ENCODE measurements at places on chromosomes 7 and 10.

DNA sequence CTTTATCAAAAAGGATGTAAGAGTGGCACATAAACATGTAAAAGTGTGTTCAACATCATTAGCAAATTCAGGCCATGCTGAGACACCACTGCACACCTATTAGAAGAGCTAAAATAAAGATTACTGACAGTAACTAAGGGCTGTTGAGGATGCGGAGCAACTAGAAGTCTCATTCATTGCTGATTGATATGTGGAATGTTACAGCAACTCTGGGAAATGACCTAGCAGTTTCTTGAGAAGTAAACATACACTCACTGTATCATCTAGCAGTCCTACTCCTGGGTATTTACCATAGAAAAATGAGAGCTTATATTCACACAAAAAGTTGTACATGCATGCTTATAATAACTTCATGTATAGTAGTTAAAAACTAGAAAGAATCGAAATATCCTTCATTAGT is 77.3 kb downstream of the CCSER2 start:
- DNase-seq, result no peak

GRCh38 chr10:73625004-73625883 is 16.0 kb downstream of the MYOZ1 start:
- DNase-seq, result peak; percentile 56

- no peak for DNase-seq
These were observed 139.9 kb downstream of the CXCL12 start for GRCh38 chr10:44244745-44245600.

DNA sequence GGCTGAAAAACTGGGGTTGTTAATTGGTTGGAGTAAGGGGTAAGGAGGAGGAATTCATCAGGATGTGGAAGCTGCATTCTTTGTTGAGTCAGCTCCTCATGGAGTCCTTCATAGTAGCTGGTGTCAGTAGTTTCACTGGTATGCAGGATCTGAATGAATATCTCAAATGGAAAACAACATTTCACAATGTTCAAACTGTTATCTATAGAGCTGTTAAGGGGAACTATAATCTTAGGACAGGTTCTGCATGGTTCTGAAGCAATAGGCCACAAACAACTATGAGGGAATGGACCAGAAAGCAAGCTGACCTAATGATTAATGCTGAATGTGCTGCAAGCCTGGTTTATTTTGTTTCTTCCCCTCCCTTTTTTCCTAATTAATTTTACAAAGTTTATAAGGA is 225.8 kb downstream of the IPMK start:
- DNase-seq, result no peak

DNA sequence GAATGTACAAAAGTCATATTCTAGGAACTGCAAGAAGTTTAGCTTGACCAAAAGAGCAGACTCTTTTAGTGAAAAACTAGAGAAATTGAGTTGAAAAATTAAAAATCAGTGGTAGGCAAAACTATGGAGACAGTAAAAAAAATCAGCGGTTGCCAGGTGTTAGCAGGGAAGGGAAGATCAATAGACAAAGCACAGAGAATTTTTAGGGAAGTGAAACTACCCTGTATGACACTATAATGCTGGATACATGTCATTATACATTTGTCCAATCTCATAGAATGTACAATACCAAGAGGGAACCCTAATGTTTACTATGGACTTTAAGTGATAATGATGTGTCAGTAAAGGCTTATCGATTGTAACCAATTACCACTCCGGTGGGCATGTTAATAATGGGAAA is 761.9 kb downstream of the MAGI2 start:
- DNase-seq, result no peak

DNA sequence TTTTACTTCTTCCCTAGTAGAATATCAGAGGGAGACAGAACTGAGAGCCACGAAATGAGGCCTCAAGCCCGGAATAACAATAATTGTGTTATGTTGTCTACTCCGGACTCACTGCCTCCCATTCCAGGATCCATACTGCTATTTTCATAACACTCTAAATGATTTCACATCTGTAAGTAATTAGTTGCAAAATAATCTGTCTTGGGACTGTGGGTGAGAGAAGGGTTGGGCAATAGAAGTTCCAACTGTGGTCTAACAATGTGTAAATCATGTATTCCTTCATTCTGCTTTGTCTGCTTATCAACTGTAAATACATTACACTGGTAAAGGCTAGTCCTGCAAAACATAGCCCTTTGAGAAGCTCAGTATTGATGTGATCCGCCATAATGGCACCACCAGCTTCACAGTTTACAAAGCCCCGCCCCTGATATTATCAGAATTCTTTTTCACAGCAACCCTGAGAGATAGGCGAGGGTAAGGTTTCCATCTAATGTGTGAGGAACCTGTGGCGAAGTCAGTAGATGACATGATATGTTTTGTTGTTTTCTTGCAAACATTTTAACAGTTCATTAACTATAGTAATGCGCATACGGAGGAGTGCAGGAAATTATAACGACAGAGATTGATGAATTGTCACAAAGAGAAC is 265.7 kb upstream of the BMPER start:
- no peak for DNase-seq

DNA sequence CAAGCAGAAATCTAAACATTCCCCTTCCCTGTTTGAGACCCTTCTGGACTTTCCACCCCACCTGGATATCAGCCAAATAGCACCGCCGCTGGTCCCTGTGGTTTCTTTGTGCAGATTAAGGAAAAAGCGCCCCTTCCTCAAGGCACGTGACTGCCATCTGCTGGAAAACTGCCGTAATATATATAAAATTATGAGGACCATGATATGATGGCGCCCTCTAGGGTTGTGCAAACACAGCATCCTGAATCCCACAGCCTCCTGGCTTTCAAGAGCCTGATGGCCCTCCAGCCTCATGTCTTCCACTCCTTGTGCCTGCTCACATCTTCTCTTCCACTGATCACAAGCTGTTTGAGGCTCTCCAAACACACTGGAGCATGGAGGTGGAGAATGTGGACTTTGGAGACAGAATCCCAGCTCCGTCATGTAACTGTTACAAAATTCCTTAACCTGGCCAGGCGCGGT is 121.3 kb downstream of the MYL10 start:
- no peak for DNase-seq

- no peak for DNase-seq
These were observed 87.4 kb downstream of the CCDC3 start for GRCh38 chr10:12914111-12914510.

- no peak for DNase-seq
These were observed 578.6 kb upstream of the FOXK1 start for GRCh38 chr7:4103352-4104091.

DNA sequence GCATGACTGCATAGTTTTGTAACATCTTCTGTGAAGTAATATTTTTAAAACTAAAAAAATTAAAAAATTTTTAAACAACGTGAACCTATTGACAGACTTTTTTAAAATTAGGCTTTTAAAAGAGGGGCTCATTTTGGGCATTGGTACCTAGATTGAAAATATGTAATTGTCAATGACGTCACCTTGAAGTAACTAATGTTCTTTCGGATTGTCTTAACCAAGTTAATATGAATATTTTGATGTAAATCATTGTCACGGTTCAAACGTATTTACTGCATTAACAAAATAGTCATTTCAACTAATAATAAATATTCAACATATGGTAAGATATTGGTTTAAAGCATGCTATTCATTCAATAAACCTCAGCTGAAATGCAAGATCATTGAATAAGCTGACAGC is 719.8 kb downstream of the ANKRD7 start:
- DNase-seq, result no peak

GRCh38 chr7:123537026-123537642 is 2.7 kb upstream of the IQUB start:
- no peak for DNase-seq

GRCh38 chr7:47044625-47045024 is 537.3 kb downstream of the TNS3 start:
- DNase-seq, result no peak

- no peak for DNase-seq
These were observed 87.9 kb downstream of the TPK1 start for GRCh38 chr7:144747936-144748335.

- DNase-seq, result peak; percentile 87
These were observed 167.7 kb upstream of the PPP1R3A start for GRCh38 chr7:114086537-114086913.

DNA sequence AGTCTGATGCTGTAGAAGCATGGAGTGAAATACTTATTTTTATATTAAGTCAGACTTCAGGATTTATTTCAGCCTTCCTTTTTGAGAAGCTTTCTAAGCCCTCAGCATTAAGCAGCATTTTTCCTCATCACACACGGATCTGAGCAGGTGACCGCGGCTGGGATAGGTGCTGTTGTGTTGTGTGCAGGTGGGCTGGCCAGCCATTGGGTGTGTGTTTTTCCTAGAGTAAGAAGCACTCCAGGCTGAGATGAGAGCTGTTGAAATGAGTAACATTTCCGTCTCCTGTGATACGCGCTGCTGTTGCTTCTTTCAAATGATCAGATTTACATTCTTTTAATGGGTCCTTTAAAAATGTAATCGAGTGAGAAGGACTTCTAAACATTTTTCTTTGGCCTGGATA is 63.9 kb downstream of the INSYN2A start:
- DNase-seq, result no peak

GRCh38 chr10:31134311-31134952 is 102.8 kb upstream of the ZNF438 start:
- DNase-seq, result no peak

- DNase-seq, result no peak
These were observed 15.6 kb upstream of the HECW1 start for GRCh38 chr7:43096875-43097274.

GRCh38 chr10:45373576-45374349 is at the start of gene ALOX5:
TSS of gene ALOX5 (plus strand) at chr10:45374216. CDS start at chr10:45374280, 64 bp downstream.
- DNase-seq, result no peak

DNA sequence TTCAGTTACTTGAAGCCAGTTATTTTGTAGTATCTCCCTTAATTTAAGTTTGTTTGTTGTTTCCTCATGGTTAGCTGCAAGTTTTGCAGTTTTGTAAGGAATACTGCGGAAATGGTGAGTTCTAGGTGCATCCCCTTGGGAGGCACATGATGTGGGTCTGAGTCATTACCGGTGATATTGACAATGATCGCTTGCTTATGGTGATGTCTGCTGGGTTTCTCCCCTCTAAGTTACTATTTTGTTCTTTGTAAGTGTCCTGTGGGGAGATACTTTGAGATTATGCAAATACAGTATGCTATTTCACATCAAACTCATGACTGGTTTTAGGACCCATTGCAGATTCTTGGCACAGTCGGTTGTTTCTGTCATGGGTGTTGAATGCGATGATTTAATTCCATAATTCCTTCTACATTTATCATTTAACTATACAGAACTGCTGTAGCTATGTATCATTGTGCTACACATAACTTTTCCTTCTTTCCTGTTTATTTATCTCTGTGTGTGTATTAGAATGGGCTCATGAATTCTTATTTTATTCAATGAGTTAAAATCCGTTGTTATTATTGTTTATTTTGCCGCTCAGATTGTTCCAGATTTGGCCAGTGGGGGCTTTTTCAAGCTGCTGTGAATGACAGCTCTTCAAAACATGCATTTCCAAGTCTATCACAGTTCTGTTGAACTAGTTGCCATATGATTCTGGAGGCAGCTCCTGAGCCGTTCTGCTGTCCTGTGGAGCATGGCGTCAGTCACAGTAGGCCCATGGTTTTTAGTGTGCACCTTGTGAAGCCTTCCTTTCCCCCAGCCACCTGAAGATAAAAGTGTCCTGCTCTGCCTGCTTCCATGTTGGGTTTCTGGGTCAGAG is 18.4 kb downstream of the TSPAN14 start:
- no peak for DNase-seq

DNA sequence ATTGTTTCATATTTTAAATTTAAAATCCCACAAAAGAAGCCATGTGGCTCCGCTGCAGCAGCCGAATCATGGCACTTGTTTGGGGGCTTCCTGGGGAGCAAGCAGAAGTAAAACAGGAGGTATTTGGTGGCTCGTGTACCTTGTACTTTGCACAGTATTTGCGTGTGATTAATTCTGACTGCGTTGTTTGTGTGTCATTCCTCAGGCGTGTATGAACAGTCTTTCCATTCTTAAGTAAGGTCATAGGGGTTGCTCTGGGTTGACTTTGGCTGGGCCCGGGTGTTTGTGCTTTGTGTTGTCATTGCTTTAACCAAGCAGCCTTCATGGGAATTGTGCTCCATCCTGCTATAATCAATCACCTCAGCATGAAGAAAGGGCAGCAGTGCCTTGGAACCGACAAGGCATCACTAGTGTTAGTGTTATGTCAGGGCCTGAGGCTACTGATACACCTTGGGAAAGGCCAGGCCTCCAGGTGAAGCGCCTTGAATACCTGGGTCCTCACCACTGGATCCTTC is 182.4 kb downstream of the ARHGAP21 start:
- no peak for DNase-seq

GRCh38 chr7:93442478-93443224 is 131.9 kb downstream of the CALCR start:
- DNase-seq, result peak; percentile 35

DNA sequence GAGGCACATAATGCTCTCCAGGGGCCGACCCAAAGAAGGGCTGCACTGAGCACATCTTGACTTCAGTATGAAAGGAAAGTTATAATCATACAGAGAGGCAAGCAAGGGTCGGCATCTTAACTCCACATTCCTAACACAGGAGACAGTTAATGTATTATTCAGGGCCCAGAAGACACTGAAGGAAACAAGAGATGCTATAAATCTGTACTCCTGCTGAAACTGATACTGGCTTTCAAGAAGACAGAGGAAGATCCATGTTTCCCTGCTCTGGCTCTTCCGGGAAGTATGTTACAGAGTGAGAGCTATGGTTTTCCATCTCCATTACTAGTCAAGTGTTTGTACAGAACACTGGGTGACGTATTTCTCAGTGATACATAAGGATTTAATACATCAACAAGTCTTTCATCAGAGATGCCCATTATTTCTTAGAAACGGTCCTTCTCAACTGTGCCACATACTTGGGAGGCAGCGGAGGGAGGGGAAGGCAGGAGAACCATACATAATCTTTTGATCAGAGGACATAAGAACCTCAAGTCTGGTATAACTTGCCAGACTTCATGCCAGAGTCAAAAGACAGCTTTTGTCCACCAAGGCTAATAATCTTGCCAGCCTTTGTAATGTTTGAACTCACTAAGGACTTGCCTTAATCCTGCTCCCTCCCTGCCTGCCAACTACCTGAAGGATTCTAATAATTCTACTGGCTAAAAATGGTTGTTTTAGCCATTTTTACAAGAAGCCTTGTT is 58.1 kb downstream of the ENO4 start:
- DNase-seq, result no peak

- no peak for DNase-seq
These were observed 166.8 kb downstream of the ADARB2 start for GRCh38 chr10:1570416-1571051.

GRCh38 chr7:78594156-78594555 is 795.6 kb downstream of the PHTF2 start:
- no peak for DNase-seq
